Hypothalamus (tissue), 51 donors: ENCODE measurements at places on chromosomes 7 and 10.

- no peak for DNase-seq
Observed at GRCh38 chr10:46077141-46077554, 31.1 kb upstream of the MSMB start.

GRCh38 chr7:129969881-129970446 lies 17.2 kb upstream of the UBE2H start:
- DNase-seq, result no peak

DNA sequence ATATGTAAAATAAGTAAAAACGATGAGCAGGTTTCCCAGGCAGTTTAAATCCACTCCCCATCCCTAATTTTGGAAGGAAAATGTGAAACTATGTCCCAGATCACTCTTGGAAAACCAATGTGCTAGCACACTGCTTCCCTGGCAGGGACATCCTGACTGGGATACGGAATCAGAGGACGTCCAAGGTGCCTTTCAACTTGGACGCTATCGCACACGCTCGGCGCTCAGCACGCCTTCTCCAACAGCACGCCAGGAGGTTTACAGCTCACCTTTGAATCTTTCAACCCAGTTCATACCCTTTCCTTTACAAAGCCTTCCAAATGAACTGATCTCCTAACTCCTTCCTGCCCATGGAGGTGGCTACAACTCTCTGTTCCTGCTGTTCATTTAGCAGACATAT lies 47.1 kb downstream of the BEND7 start:
- no peak for DNase-seq

GRCh38 chr7:64314566-64314965 lies 805 bp downstream of the ZNF736 start:
- no peak for DNase-seq

- no peak for DNase-seq
Observed at GRCh38 chr10:103044942-103045489, 126.9 kb downstream of the CNNM2 start.

GRCh38 chr10:65570143-65571010 lies 1355.5 kb upstream of the LRRTM3 start:
- DNase-seq, result no peak

DNA sequence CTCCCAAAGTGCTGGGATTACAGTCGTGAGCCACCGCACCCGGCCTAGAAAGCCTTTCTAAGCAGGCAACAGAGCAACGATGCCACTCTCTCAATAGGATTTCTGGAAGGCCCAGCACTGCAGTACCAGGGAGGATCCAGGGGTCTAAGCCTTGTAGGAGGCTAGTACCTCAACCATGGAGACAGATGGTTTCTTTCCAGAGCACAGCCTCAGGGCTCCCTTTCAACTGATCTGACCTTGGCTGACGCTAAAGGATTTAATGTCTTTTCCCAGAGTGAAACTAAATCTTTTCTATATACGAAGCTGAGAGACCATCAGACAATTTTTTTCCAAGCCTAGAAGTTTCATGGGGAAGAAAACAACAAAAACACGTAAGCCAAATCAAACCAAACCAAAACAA lies 78.0 kb downstream of the WDR11 start:
- no peak for DNase-seq

DNA sequence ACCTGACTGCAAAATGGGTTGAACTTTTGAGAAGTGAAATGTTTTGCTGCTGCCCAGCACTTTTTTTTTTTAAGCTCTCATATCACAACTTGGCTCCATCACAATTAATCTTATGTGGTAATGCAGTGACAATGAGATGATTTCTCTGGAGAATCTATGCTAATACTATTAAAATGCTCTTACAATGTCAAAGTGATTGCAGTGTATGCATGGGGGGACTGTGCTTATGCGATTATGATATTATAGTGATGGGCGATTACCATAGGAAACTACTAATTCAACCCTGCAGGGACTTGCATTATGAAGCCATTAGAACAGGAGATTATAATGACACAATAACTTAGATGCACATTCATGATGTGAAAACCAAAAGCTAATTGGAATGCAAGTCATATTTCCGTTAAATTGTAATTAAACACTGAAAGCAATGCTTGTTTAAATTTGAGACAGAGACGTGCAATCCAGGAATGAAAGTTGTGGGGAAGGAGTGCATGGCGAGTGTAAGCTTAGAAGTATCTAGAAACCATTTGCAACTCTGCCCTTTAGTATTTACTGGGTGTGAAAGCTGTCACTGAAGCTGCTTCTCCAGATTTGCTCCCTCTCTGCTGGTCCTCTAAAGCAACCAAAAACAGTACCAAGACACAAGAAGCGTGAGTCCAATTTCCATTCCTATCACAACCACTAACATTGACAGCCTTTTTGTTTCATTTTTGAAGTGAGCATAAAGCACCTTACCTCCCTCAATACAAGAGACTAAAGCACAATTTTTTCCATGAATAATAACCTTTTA lies 21.6 kb downstream of the PTER start:
- no peak for DNase-seq

GRCh38 chr10:30080161-30080560 lies 20.8 kb upstream of the JCAD start:
- no peak for DNase-seq
